Activated T-helper 1 cell treated with Interleukin-2 at 50 U/mL for 16 hours (primary cell): ENCODE measurements at places on chromosomes 16 and 17.
A peak's percentile ranks its signal among the peaks of the same experiment; 100 is the strongest.

GRCh38 chr17:36072431-36073121 is 8.5 kb downstream of the CCL18 start:
- peak; percentile 17 for DNase-seq

- no peak for DNase-seq
Observed at GRCh38 chr17:55285340-55286301, 20.9 kb downstream of the HLF start.

DNA sequence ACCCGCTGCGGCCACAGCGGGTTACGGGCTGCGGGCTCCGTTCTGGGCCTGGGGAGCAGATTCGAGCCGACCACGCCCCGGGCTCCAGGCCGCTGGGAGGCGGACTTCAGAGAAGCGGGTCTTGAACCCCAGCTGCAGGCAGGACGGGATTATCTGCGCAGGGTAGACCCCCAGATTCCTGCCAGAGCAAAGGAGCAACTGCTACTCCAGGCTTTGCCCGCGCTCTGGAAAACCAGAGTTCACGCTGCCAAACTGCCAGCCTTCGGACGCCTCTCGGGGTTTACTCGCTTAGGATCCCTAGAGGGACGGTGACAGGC is 301 bp upstream of the ULK2 start:
- DNase-seq: no peak

DNA sequence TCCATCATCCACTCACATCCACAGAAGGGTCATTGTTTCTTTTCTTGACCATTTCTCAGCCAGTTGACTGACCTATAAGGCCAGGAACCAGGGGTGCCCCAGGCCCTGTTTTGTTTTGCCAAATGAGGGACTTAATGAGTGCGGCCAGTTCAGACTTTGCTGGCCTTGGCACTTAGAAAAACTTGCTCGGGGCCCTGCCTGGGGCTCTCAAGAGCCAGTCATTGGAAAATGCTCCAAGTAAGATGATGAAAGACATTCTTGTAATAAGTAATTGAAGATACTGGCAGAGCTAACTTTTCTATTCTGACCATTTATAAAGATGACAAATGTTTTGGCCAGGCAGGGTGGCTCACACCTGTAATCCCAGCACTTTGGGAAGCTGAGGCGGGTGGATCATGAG is 29.0 kb upstream of the CLEC18B start:
- DNase-seq: no peak

GRCh38 chr16:84357191-84357651 is 11.1 kb upstream of the ATP2C2 start:
- DNase-seq: no peak

DNA sequence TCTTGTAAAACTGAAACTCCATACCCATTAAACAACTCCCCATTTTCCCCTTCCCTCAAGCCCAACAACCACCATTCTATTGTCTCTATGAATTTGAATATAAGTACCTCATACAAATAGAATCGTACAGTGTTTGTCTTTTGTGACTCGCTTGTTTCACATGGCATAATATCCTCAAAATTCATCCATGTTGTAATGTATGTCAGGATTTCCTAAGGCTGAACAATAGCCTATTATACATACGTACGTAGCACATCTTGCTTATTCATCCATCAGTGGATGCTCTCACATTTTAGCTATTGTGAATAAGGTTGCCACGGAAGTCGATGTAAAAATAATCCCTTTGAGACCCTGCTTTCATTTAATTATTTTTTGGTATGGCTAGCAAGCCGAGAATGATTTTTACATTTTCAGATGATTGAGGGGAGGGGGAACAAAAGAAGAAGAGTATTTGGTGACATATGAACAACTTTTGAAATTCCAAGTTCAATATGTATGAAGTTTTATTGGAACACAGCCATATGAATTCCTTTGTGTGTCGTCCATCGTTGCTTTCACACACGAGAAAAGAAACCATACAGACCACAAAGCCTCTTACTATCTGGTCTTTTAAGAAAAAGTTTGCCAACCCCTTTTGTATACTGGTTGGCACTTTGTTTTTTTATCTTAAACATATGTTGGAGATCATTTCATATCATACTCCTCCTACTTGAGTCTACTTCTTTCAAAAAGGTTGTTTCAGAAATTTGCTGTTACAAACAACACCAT is 371.2 kb downstream of the NPIPA8 start:
- DNase-seq: no peak
